Ovary (tissue), 10 donors: ENCODE measurements at places on chromosomes 7 and 10. TPM values are rescaled to one million over a fixed set of nuclear protein-coding genes. Genes with fewer than 3 reads are reported as not detected.

Gene SSC4D
- total RNA-seq, result 1.0 TPM

Gene STEAP1
- 11.6 TPM for total RNA-seq

Gene OR2A5
- total RNA-seq, result not detected

Gene FAM25A
- not detected for total RNA-seq

Gene C10orf67
- total RNA-seq, result 0.13 TPM

Gene ZNF804B
- 0.08 TPM for total RNA-seq

Gene ANKRD7
- total RNA-seq, result 2.0 TPM

Gene TNKS2
- total RNA-seq, result 42.8 TPM

Gene NEUROG3
- not detected for total RNA-seq

Gene RELN
- total RNA-seq, result 5.5 TPM

Gene CYP3A7
- total RNA-seq, result 0.36 TPM

Gene AKR1C4
- total RNA-seq, result not detected

Gene OPN4
- not detected for total RNA-seq

Gene LRIT1
- total RNA-seq, result not detected

Gene GPR26
- total RNA-seq, result not detected
